ENCODE measurements at places on chromosomes 2 and 18.

- no peak for DNase-seq
These were observed 74.6 kb downstream of the COX7A2L start for GRCh38 chr2:42286268-42286946.

DNA sequence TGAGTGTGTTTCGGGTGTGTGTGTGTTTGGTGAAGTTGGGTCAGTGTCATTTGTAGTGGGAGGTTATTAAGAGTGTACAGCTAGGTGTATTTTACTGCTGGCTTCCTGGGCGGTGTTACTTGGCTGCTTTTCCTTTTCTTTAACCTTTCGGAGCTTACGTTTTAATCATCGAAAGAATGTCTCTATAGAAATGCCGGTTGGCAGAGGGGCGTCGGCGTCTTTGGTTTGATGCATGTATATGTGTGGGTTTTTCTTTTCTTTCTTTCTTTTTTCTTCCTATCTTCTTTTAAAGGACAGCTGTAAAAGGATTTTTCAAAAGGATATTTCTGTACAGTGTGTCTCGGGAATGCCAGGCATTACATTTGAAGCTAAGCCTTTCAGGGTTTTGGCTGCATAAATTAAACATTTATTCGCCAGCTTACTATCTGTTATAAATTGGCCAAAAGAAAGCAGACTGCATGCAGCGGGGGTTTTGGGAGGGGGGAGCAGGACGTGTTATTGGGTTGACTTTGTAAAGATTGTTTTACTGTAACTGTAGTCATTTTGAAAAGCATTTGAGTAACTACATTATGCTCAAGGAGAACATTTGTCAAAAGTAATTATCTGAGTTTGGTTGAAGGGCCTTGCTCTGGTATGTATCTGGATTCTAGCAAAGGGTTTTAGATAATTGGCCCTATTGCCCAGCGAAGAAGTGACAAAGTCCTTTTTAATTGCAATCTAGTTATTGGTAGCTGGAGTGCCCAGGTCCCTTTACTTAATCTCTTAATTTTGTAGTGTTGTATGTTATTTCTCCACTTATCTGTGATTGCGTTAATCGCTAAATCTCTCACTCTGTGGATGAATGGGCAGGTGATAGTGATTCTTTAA, 1.6 kb downstream of the ASXL3 start:
- DNase-seq, result no peak

GRCh38 chr2:23905155-23905554, 21.8 kb downstream of the ATAD2B start:
- DNase-seq, result no peak

- DNase-seq, result no peak
These were observed 173.4 kb upstream of the BOD1L2 start for GRCh38 chr18:56973487-56973886.

DNA sequence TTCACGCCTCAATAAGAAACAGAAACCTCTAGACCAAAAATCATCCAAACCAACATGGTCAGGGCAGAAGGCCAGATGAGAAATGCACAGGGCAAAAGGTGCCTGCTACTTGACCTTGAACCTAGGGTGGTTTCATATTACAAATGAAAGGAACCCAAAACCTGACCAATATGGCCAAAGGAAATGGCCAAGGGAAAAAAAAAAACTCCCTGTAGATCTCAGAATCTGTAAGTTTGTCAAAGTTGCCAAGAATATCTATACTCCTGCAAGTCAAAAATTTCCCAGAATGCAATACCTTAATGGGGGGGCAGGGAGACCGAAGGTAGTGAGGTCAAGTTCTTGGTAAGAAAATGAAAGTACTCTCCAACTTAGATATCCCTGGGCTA, 47.2 kb downstream of the HIBCH start:
- no peak for DNase-seq

Measured in stimulated activated CD4-positive, alpha-beta T cell treated with anti-CD3 and anti-CD28 coated beads, Interleukin-12 subunit alpha, Interleukin-12 subunit beta, amount 100 ng/mL, for 24 hours (primary cell).